T-helper 2 cell (primary cell): ENCODE measurements at places on chromosomes 12 and 14.
A peak's percentile ranks its signal among the peaks of the same experiment; 100 is the strongest.

GRCh38 chr12:66692986-66693385 is 14.1 kb upstream of the GRIP1 start:
- no peak for DNase-seq

DNA sequence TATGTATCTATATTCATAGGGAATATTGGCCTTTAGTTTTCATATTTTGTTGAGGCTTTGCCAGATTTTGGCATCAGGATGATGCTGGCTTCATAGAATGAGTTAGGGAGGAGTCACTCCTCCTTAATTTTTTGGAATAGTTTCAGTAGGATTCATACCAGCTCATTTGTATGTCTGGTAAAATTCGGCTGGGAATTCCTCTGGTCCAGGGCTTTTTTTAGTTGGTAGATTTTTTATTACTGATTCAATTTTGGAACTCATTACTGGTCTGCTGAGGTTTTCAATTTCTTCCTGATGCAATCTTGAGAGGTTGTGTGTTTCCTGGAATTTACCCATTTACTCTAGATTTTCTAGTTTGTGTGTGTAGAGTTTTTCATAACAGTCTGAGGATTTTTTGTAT is 175.2 kb downstream of the EPS8 start:
- DNase-seq = no peak

DNA sequence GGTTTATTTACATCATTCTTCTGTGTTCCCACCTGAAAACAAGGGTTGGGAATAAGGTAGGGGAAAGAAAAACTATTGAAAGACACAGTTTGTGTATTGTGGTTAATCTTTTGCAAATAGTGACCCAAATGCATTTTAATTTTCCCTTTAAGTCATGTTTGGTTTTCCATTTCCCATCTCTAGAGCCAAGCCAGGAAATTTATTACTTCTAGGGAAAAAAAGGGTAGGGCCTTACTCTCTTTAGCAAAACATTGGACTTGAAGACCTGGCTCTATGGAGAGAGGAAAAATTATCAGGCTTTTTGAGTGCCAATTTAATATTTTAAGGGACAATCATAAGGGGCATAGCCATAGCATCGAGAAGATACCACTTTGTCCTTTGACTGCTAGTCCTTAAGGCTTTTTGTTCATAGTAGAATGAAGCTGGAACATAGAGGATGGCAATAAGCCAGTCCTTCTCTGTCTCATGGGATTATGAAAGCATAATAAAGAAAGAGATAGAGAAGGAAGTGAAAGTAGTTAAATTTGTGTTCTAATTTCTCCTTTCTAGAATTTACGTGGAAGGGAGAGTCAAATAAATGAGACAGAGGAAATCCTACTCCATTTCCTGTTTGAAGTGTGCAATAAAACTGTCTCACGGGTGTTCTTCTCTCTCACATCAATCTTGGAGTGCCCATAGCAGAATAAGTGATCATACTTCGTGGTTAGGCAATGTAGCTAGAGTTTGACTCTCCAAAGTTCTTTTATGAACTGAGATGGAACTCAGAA is 50.9 kb upstream of the PPFIA2 start:
- no peak for DNase-seq

GRCh38 chr12:115233891-115234543 is 550.0 kb upstream of the TBX3 start:
- DNase-seq = no peak

GRCh38 chr12:67659292-67659691 is 10.7 kb downstream of the DYRK2 start:
- DNase-seq = no peak

DNA sequence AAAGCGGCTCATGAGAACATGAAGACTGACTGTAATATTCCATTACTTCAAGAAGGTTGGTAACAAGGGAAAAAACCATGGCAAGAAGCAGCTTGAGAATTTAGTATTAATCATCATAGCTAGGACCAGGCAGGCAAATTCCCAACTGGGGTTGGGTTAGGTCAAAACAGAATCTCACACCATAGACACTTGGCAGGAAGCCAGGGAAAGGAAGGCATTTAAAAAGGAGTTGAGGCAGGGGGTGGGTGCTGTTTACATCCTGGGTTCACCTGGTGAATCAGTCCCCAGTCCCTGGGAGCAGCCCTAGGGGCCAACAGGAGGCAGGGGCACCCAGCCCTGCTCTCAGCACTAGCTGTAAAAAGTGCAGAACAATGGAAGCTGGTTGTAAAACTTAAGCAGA is 108.6 kb downstream of the EGLN3 start:
- no peak for DNase-seq

DNA sequence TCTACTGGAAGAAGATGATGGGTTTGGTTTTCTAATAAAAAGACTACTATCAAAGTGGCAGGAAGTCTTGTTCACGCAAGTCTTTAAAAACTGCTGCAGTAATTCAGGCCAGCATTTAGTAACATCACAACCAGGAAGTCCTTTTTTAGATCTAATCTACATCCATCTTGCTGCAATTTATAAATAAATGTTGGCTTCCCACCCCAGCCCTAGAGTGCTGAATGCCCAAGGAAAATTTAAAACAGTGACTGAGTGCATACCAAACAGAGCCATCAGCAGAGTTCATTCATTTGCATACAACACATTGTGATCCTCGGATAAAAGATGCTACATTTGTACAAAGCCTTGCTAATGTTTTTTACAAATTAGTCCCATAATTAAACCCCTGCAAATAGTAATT is 72.1 kb downstream of the PHLDA1 start:
- no peak for DNase-seq

DNA sequence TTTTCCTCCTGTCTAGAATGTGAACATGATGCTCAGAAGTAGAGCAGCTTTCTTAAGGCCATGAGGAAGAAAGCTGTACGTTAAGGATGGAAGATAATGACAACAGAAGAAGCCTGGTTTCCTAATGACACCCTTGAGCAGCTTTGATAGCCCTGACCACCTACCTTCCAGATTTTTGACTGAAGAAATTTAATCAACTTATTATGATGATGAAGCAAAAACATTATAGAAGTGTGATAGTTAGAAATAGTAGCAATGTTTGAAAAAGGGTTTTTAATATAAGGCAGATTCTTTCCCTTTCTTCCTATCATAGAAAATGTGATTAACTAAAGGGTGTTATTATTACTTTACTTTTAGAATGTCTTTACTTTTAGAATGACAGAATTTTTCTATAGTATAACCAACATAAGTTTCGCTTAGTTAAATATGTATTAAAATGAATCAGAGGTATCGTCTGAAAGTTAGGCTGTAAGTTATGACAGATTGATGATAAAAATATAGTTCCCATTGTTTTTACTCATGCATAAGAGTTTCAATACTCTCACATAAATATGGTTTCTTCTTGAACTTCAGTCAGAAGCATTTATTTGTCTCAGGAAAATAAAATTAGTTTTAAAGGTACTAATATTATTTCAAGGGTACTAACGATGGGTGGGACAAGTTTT is 50.1 kb upstream of the PPFIA2 start:
- no peak for DNase-seq

DNA sequence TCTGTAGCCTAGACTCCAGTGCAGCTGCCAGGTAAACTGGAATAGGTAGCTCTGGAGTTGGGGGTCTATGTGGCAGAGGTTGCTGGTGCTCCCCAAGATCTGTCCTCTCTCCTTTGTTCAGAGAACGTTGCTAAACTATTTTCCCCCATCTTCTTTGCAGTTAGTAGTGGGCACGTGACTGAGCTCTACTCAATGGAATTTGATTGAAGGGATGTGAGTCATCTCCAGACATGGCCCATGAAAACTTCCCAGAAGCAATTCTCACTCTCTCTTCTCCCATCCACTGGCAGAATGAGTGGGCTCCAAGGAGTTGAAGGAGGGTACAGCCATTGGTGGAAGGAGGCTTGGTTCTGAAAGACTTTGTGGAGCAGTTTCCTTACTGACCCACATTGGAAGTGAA is 44.0 kb downstream of the PAH start:
- DNase-seq = no peak

- no peak for DNase-seq
Measured at GRCh38 chr12:104958805-104959334, 780 bp upstream of the SLC41A2 start.

DNA sequence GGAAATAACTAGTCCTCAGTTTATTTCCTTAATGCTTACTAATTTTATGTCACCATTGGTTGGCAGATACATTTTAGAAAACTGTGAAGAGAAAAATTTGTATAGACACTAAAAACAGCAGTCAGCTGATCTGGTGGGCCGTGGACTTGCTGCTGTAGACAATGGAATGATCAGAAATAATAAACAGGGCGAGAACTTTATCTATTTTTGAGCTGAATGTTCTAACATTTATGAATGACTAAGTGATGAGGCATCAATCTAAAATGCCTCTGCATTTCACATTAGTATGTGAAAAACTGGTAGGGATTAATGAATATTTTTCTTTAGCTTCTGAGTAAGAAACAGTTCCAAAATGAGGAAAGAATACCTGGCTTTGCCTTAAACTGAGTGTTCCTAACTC is 24.8 kb upstream of the PKP2 start:
- no peak for DNase-seq

DNA sequence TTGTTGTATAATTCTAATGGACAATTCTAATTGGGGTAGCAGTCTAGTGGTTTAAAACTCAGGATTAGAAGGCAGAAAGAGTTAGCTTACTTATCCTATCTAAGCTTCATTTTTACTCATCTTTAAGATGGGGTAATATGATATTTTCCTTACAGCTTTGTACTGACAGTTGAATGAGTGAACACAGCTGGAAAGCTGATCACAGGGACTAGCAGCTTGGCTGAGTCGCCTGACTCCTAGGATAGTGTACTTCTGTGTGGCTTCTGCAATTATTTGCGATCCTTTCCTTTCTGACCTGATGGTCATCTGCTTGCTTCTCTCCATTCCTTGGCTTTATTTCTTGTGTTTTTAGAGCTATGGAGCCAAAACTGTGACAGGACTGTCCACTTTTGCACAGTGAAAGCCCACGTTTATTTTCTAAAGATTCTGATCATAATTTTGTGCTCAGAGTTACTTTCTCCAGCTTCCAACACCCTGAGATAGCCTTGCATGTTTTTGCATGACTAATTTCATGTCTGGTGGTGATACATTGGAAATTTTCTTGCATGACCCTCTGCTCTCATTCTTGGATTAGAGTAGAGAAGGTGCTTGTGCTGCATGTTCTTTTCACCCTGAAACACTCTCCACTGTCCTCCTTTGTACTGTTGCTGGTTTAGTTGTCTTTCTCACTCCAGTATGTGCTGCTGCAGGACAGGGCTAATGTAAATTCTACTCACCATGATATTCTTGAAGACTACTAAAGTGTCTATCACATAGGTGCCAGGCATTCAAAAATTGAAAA is 377.0 kb upstream of the ATP2B1 start:
- no peak for DNase-seq

DNA sequence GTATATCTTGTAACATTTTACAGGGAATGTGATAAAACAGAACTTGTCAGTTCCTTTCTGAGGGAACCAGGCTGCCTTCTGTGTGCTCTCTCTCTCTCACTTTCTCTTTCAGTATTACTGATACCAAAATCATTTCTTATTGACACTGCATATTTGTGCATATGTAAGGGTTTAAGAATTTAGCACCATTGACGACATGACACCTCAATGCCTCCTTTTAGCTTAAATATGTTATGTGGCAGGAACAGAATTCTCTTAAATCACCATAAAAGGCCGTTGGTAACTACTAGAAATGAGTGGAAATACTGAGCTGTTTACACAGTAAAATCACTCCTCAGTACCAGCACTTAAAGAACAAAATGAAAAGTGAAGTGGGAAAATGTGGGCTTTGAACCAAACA is 457.7 kb upstream of the SYT1 start:
- no peak for DNase-seq

- DNase-seq = no peak
Measured at GRCh38 chr12:16297521-16297920, 20.0 kb upstream of the SLC15A5 start.

- DNase-seq = no peak
Measured at GRCh38 chr14:102256716-102257115, 48.2 kb downstream of the MOK start.

GRCh38 chr14:21526672-21527317 is 649 bp upstream of the SALL2 start:
- no peak for DNase-seq

GRCh38 chr14:26959972-26960660 is 362.3 kb upstream of the NOVA1 start:
- no peak for DNase-seq

- DNase-seq = peak; percentile 62
Measured at GRCh38 chr12:103901518-103902173, 28.6 kb upstream of the HSP90B1 start.

- no peak for DNase-seq
Measured at GRCh38 chr12:60872850-60873713, 1277.3 kb downstream of the SLC16A7 start.

DNA sequence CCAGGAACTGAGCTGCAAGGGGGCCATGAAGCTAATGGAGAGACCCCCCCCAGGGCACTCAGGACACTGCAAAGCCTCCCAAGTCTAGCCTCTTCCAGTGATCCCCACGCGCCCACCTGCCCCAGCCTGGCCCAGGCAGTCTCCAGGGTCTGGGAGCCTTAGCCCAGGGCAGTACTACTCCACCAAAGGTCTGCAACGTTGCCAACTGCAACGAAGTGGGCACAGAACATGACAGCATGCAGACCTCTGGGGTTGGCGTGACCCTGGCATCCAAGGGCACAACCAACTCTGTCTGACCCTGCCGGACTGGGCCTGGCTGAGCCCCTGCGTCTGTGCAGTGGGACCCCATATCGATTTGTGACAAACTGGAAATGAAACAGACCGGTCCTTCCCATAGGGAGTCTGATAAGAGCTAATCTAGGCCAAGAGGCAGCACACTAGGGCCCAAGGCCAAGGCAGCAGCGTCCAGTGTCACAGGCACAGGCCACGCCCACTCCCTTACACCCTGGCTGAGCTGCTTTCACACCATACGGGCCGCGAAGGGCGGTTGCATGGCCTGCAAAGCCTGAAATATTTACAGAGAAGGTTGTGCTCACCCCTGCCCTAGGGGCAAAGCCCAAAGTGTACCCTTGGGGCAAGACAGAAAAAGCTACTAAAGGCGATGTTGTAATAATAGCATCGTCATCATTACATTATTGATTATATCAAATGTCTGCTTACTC is 76.7 kb downstream of the NCOR2 start:
- no peak for DNase-seq

DNA sequence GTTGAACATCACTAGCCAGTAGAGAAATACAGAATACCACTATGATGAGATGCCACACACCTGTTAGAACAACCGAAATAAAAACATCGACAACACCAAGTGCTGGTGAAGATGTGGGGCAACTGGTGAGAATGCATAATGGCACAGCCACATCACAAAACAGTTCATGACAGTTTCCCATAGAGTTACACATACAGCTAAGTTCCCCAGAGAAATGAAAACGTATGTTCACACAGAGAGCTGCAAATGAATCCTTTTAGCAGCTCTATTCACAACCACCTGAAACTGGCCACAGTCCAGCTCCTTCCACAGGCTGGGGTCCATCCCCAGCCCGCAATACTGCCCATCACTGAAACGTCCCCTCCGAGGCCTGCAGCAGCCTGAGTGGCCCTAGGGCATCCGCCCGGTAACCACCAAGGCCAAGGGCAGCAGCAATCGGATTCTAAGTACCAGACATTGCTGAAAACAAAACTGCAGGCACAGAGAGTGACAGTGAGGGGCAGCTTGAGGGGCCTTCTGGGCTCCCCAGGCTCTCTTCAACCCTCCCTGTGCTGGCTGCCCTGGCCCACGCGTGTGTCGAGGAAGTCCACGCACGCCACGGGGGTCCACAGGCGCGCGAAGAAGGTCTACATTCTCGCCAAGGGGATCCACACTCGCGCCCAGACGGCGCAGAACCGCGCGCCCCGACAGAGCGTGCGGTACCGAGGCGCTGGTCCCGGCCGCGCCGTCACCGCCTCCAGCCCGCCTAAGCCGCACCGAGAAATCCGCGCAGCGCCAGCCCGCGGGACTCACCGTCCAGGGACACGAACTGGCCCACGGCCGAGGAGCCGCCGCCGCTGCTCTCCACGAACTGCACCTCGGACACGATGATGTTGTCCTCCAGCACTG is 903 bp downstream of the BRF1 start:
- peak; percentile 11 for DNase-seq
